ENCODE measurements at places on chromosomes 1 and 21. TPM values are rescaled to one million over a fixed set of nuclear protein-coding genes. Genes with fewer than 3 reads are reported as not detected.

DNA sequence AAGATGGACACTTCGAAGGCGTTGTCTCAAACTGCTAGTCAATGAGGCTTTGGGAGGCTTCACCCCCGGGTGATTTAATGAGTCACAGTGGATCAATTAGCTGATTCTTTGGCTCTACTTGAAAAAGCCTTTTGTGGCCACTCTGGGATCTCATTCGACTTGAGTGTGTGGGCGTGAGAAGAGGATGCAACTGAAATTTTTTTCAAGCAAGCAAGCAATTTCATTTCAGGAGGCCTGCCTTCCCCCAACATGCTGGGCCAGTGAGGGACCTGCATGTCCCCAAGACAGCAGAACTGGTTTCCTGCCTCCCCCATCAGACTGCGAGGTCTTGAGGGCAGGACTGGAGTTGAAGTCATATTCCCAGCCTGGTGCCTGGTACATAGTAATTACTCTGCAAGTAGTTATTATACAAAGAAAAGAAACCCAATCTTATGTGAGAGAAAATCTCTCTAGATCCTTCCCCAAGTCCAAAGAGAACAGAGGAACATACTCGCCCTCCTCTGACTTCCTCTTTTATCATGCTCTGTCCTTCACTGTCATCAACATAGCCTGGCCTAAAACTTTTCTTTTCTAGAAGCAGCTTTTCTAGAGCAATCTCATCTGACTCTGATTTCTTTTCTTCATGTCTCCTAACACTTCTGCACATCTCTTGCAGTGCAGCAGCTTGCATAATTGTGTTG, 22.7 kb downstream of the SYT6 start:
- no peaks in the 10 kb centered on the region for H3K36me3 ChIP-seq
- no peak overlapping the region for H3K4me3 ChIP-seq
- DNase-seq = peak; percentile 11
- H3K27me3 ChIP-seq = no peaks in the 10 kb centered on the region
- H3K4me1 ChIP-seq = no peaks in the 10 kb centered on the region

GRCh38 chr1:22536506-22536905, 26.8 kb upstream of the EPHA8 start:
- no peak for DNase-seq
- no peak overlapping the region for H3K4me3 ChIP-seq
- no peaks in the 10 kb centered on the region for H3K27me3 ChIP-seq
- H3K36me3 ChIP-seq = no peaks in the 10 kb centered on the region
- H3K27ac ChIP-seq = no peak overlapping the region

DNA sequence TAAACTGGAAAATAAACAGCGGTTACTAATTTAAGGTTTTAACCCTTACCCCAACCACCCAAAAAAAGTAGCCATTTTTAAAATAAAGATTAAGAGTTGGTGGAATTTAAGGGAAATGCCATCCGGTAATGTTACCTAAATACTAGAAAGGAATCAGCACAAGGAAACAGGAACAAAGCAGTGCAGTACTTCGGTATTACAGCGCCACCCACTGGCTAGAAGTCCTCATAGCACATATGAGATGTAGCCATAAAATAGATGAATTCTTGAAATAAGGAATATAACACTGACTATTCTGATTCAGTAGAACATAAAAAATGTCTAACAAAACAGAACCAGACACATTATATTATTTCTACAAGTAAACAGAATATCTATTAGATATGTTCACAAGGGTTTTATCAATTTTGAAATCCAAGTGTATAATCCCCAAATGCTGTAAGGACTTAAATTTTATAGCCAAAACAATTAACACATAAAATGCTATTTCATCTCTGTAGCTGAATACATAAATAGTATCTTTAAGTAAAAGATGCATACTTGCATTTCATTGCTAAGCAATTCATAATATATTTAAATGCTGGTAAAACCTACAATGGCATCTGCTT, 58.8 kb downstream of the FRRS1 start:
- no peaks in the 10 kb centered on the region for H3K36me3 ChIP-seq
- H3K27me3 ChIP-seq = no peaks in the 10 kb centered on the region
- peak; percentile 74 for DNase-seq
- H3K4me1 ChIP-seq = no peaks in the 10 kb centered on the region

- H3K36me3 ChIP-seq = no peaks in the 10 kb centered on the region
- H3K27ac ChIP-seq = peak overlapping the region; percentile 77
- DNase-seq = no peak
- no peaks in the 10 kb centered on the region for H3K27me3 ChIP-seq
- H3K4me1 ChIP-seq = peaks cover 19% of the 10 kb centered on the region
These were observed 503 bp upstream of the PIGM start for GRCh38 chr1:160032165-160032820.

DNA sequence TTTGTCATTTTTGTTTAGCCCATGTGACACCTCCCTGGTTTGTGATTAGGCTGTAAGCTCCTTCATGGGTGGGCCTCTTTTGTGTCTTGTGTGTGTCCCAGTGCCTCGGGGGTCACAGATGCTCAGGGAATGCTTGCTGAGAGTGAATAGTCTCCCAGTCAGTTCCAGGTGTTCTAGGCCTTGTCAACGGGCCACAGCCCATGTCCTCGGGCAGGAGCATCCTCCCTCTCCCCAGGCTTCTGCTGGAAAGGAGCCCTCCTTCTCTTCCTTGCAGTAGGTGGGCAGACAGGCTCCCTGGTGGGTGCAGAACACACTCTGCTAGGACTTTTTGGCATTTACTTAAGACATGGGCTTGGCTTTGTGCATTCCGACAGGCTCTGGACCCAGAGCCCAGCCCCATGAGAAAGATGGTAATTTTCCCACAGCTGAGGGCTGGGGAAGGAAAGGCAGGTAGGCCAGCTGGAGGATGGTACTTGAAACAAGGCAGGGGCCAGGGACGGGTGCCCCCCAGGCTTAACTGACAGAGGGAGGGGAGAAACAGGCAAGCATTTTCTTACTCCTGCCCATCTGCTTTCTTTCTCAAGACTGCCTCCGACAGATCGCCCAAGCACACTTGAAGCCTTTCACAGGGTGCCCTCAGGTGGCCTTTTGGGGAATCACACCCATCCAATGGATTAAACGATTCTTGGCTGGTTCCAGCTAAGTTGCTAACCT, 7.1 kb upstream of the CPLANE2 start:
- DNase-seq = peak; percentile 90
- H3K27ac ChIP-seq = peak overlapping the region; percentile 37
- peaks cover 24% of the 10 kb centered on the region for H3K4me1 ChIP-seq
- H3K27me3 ChIP-seq = no peaks in the 10 kb centered on the region

DNA sequence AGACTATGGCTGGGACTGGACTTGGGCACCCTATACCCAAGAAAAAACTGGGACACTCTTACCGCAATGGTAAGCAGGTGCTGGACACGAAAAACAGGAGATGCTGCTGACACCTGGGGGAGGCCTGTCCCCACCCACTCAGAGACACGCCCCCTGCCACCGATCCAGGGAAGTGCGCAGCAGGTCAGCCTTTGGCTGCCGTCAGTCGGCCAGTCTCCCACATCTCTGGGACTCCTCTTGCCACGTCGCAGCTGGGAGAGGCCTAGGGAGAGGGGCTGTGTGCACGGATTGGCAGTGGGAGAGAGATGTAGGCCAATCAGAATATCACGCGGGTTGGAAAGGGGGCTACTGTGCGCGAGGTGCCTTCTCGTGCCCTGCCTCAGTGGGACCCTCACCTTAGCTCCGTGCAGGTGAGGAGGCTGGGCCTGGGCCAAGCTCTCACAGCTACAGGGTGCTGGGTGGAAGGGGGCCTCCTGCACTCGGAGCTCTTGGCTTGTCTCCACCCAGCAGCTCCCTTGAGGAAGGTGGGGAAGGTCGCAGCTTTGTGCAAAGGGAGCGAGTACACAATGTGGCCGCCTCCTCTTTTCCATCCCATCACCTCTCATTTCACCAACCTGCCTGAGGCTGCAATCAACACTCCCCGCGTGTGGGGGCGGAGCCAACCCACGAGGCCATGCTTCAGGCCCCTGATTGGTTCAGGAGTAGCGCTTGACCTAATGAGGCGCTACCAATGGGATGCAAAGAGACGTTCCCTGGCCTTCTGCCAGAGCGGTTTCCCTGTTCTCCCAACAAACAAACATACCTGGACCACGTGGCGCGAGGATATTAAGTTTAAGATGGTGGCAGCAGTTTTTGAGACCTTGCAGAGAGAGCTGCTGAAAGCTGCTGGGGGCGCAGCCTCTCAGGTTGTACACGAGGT, 25.7 kb upstream of the LDLRAP1 start:
- H3K4me1 ChIP-seq = no peaks in the 10 kb centered on the region
- no peaks in the 10 kb centered on the region for H3K36me3 ChIP-seq
- no peaks in the 10 kb centered on the region for H3K27me3 ChIP-seq
- H3K4me3 ChIP-seq = no peak overlapping the region
- no peak for DNase-seq

DNA sequence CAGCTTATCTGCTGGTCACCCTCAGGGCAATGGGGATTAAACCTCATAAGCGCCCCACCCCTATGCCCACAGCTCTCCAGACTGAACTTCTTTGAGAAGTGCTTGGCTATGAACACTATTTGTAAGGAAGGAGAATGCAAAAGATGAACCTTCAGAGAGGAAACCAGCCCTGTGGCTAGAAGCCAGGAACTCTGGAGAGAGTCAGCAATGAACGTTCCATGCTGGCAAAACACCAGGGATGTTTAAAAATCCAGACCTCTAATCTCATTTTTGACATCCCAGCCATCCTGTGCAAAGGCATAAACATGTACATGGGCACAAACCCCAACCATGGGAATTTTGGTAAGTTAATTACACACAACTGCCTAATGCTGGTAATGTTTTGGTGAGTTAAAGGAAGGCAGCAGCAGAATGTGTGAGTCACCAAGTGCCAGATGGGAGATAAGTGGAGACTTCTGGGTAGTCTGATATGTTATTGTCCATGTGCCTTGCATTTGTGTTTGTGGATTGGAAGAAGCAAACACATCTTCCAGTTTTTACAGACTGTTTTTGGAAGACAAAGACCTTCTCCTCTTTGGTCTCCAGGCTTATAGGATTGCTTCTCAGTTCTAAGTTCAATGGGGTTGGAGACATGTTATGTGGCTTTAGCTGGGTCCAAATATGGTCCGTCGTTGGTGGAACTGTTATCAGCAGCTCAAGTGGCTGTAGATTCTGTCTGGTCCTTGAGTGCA, 174.1 kb upstream of the ETV3 start:
- no peak for DNase-seq
- H3K4me1 ChIP-seq = no peaks in the 10 kb centered on the region
- no peaks in the 10 kb centered on the region for H3K27me3 ChIP-seq
- no peaks in the 10 kb centered on the region for H3K36me3 ChIP-seq

- H3K4me3 ChIP-seq = no peak overlapping the region
- no peak overlapping the region for H3K27ac ChIP-seq
- H3K27me3 ChIP-seq = no peaks in the 10 kb centered on the region
- no peaks in the 10 kb centered on the region for H3K36me3 ChIP-seq
- H3K4me1 ChIP-seq = no peaks in the 10 kb centered on the region
- DNase-seq = no peak
These were observed 40.1 kb downstream of the SYT6 start for GRCh38 chr1:114113411-114114184.

DNA sequence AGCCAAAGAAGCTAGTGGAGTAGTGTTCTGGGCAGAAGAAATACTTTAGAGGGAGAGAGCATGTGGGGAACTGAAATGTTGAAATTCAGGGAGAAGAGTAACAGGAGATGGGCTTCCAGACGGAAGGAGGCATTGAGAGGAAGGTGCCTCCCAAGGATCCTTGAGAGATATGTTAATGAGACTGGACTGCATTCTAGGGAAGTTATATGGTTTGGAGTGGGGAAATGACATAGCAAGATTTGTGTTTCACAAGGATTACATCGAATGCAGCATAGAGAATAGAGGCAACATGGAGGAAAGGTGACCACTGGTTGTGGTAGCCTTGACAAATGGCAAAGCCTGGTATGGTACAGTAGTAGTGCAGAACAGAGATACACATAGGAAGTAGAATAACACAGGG, 160.5 kb upstream of the HMCN1 start:
- no peaks in the 10 kb centered on the region for H3K36me3 ChIP-seq
- H3K4me1 ChIP-seq = no peaks in the 10 kb centered on the region
- no peak overlapping the region for H3K4me3 ChIP-seq
- no peaks in the 10 kb centered on the region for H3K27me3 ChIP-seq

GRCh38 chr1:184950227-184950626, 24.1 kb downstream of the NIBAN1 start:
- no peaks in the 10 kb centered on the region for H3K27me3 ChIP-seq
- no peaks in the 10 kb centered on the region for H3K36me3 ChIP-seq
- no peak overlapping the region for H3K4me3 ChIP-seq
- H3K4me1 ChIP-seq = peaks cover 78% of the 10 kb centered on the region
- H3K27ac ChIP-seq = no peak overlapping the region

DNA sequence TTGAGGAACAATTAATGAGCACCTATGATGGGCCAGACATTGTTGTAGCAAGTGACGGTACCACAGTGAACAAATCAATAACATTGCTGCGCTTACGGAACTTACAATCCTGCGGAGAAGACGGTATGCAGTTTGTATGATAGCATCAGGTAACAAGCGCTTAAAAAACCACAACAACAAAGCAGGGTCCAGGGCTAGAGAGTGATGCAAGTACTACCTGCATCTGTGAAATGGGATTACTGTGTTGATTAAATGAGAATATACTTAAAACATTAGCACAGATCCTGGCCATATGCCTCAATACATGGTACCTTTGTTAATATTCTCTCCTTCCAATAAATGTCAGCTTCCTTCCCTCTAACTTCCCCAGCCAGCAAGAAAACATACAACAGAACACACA, 110.6 kb upstream of the ADAR start:
- H3K27ac ChIP-seq = no peak overlapping the region
- H3K27me3 ChIP-seq = no peaks in the 10 kb centered on the region
- no peaks in the 10 kb centered on the region for H3K36me3 ChIP-seq
- no peak for DNase-seq
- no peak overlapping the region for H3K4me3 ChIP-seq

DNA sequence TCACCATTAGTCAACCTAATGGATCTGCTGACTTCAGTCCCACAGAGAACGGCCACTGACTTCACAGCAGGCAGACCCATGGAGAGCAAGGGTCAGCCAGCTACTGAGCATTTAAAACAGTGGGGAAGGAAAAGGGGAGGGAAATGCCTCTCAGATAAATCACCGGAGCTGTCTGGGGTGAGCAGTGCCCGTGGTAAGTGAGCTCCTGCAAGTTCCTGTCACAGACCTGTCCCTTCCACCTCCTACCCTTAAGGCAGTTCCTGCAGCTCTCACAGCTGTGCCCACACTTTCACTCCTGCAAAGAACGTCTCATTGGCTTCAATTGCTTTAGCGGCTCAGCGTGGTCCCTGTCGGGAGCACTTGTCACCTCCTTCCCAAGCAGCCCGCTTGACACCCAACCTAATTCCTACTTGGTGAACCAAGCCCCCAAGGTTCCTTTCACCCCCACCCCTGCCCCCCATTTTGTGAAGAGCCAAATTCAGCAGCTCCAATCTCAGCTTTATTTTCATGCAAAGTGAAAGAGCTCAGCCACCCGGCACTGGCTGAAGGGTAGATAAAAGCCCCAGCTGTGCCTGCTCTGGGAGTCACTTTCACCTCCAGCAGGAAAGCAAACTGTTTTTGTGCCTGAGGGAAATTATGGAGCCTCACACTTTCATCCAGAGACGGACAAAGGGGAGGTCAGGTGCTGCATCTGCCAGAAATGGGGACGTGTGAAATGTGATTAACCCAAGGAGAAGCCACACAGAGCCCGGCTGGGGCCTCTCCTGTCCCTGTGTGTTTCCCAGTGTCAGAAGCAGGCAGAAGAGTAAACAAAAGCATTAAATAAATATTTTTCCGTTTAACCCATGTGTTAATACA, 306.2 kb downstream of the TTLL7 start:
- DNase-seq = no peak
- H3K27ac ChIP-seq = no peak overlapping the region
- H3K4me1 ChIP-seq = no peaks in the 10 kb centered on the region

GRCh38 chr1:29975036-29975694, 738.8 kb downstream of the PTPRU start:
- H3K27ac ChIP-seq = no peak overlapping the region
- no peaks in the 10 kb centered on the region for H3K36me3 ChIP-seq
- DNase-seq = no peak
- no peaks in the 10 kb centered on the region for H3K4me1 ChIP-seq

LIN28A gene
- total RNA-seq = not detected

PRAMEF15 gene
- total RNA-seq = not detected

All from sigmoid colon (tissue), 7 donors.